Nucleus accumbens (tissue), 56 donors: ENCODE measurements at places on chromosomes 1 and 21.

DNA sequence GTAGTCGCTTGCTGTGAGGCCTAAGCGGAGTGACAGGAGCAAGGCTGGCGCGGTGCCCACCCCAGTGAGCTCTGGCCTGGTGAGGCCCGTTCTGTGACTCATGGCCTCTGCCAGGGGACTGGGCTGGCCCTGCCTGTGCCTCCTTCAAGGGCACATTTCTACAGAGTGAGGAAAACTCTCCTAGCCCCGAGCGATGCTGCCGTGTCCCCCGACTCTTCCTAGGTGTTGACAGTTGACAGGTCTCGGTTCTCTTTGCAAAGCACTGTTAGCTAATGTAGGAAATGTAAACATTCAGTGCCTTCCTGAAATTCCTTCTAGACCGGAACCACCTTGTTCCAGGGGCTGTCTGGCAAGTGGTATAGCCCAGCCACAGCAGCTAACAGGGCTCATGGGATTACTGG is 43.9 kb downstream of the ABCG1 start:
- DNase-seq = peak; percentile 46

GRCh38 chr1:3313576-3313950 is 140.9 kb upstream of the ARHGEF16 start:
- peak; percentile 18 for DNase-seq

DNA sequence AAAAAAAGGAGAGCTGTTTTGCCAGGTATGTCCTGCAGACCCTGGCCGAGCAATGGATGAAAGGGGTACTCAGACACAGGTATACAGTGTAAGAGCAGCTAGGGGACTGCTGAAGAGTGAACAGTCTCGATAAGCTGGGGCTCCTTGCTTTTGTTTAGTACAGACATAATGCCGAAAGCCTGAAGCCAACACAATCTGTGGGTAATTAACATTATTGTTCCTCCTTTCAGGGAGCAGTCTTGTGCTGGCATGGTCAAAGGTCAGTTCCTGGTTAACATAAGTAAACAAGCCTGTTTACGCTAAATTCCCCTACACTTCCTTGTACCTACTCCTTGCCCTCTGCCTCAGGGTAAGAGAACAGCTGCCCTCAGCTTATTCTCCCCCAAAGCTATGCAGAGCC is 272.3 kb upstream of the ST6GALNAC5 start:
- no peak for DNase-seq

DNA sequence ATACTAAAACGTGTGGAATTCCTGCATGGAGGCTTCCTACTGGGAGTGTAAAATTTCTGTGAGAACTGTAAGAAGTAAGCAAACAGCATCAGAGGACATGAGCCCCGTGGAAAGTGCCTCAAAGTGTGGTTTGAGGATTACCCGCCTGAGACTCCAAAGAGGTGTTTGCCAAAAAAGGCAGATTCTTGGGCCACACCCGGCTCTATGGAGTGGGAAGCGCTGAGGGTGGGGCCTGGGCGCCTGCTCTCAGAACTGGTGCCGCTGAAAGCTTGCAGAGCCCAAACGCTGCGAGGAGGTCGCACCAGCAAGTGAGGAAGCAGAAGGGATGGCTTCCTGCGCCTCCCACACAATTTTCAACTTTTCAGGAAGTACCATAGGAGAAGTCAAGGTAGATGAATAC is 43.0 kb upstream of the PSEN2 start:
- DNase-seq = peak; percentile 10

DNA sequence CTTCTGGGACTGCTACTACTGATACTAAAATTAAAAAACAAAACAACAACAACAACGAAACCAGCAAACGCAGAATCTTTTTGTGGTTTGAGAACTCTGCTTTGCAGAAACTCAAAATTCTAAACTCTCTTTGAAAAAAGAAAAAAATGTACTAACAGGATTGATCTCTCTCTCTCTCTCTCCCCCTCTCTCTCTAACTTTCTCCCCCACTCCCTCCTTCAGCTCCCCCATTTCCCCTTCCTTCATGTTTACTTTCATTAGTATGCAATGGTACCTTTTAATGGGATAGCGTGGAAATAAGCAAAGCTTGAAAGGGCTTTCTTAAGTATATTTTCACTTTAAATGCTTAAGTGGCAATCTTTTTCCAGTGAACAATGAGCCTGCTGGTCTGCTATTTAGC is 562.6 kb upstream of the ADGRL2 start:
- DNase-seq = no peak

GRCh38 chr1:168509875-168510791 is 33.7 kb downstream of the XCL2 start:
- no peak for DNase-seq
